ENCODE measurements at places on chromosomes 12 and 14.

GRCh38 chr14:82836256-82836950 lies 1302.8 kb upstream of the SEL1L start:
- no peak for DNase-seq

DNA sequence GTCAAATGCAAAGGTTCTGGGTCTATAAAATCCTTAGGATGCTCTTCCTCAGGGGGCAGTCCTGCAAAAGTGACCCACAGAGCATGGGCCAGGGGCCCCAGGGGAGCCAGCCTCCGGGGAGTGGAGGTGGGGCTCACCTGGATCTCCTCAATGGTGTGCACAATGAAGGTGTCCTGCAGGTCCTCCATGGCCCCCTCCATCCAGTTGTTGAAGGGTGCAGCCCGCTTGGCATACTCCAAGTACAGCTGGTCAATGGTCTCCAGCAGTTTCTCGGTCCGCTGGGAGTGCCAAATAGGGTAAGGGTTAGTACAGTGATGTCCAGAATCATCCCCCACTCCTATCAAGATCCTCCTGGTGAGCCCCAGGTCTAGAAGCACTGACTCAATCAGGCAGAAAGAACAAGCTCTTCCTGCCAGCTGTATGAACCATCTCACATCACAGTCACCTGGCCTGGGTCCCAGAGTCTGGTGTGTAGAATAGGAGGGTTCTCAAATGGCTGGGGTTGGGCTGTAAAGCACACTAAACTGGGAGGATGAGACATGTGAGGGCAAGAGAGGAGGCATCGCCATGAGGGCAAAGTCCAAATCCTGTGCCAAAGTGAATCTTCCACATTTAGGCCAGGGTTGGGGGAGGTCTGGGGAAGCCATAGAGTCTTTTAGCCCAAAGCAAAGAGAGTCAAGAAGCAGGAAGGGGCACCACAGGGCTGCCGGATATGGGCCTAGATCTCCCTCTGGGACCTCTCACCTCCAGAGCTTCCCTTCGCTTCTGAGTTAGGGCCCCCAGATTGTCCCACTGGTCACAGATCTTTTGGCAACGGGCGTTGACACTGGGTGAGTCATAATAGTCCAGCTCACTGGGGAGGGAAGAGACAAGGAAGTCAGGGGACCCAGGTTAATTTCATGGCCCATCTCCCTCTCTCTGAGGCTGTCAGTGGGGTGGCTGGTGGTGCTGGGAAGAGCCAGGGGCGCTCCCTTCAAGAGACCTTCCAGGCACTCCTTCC lies 91.5 kb upstream of the ZFP36L1 start:
- DNase-seq, result no peak

DNA sequence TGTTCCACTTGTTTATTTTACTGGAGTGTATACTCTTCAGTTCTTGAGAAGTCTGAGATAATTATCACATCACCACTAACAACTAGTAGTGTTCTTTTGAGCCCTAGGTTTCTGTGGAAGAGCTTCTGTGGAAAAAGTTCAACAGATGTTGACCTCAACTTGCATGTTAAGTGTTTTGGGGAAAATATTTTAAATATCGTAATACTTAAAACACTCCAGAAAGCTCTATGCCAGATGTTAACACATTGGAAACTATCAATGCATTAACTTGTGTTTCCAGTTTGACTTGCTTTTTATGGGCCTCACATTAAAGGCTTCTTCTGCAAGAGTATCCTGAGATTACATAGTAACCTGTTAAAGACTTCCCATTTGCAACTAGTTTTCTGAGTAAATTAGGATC lies 173.1 kb downstream of the DUSP6 start:
- DNase-seq, result no peak

GRCh38 chr14:90753456-90754005 lies 62.7 kb downstream of the TTC7B start:
- DNase-seq, result no peak

GRCh38 chr12:124336742-124337520 lies 42.0 kb downstream of the RFLNA start:
- no peak for DNase-seq

GRCh38 chr14:94062344-94062940 lies 18.6 kb downstream of the DDX24 start:
- DNase-seq, result no peak

DNA sequence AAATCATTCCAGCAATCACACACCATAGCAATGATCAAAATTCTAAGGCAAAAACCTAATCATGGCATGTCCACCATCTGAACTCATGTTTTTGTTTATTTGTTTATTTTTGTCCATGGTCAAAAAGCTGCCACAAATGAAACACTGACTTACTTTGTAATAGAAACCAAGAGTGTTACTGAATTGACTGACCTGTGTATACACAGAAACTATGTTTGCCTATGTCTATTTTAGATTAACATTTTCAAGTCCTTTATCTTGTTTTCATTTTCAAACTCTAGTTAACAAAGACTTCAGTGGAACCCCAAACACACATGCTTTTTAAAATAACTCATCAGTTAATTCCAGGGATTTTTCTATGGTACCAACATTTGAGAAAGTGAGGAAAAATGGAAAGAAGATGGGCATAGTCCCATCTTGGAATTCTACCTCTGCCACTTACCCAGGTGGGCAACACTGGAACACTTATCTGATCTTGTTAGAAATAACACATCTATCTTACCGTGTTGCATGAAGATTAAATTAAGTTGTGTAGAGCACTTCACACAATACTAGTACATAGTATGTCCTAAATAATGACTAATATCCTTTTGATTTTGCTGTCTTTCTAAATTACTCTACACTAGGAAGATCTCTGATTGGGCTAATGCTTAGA lies 6.4 kb downstream of the LUM start:
- no peak for DNase-seq

GRCh38 chr12:89476232-89476631 lies 48.4 kb downstream of the GALNT4 start:
- no peak for DNase-seq

- no peak for DNase-seq
Observed at GRCh38 chr12:94769776-94770759, 119.7 kb upstream of the TMCC3 start.

DNA sequence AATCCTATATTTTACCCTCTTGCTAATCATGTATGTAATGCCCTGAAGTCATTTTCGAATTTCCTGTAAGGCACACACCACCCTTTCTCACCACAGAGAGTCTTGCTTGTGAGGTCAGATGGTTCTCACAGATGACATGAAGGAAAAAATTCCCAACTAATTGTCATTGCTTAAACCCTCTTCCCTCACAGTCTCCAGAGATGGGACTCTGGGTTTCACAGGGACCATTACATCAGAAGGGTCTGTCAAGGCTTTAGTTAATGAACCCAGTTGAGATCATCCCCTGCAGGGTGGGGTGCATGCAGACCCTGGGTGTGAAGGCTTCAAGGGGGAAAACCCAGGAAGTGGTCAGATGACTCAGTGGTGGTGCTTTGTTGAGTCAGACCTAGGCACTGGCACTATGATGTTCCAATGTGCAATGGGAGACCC lies 229.6 kb downstream of the BCAT1 start:
- DNase-seq, result no peak

- DNase-seq, result no peak
Observed at GRCh38 chr14:51860825-51861499, 550 bp downstream of the GNG2 start.

GRCh38 chr12:102438047-102438826 lies 42.1 kb downstream of the IGF1 start:
- no peak for DNase-seq

- DNase-seq, result no peak
Observed at GRCh38 chr12:67765776-67766766, 117.5 kb downstream of the DYRK2 start.
